Activated T-cell treated with anti-CD3 and anti-CD28 coated beads for 1 hour (primary cell): ENCODE measurements at places on chromosomes 11 and 22.

DNA sequence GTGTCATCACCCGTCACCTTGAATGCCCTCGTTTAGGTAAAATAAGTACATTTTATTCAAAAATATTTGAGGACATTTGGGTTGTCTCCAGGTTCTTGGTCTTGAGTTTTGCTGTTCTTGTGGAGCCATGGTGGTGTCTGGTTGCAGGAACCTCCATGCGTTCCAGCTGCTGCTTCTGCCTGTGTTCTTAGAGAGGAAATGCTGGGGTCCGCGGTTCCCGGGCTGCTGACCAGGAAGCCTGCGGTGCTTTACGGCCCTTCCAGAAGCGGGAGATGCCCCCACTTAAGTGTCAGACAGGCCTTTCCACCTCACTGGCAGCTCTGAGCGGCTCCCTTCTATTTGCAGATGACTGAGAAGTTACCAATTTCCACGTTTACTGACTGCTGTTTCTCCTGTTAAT is 66.8 kb downstream of the LRP5 start:
- no peak for DNase-seq

- DNase-seq = no peak
These were observed 50.9 kb downstream of the IGF2 start for GRCh38 chr11:2088284-2088683.

DNA sequence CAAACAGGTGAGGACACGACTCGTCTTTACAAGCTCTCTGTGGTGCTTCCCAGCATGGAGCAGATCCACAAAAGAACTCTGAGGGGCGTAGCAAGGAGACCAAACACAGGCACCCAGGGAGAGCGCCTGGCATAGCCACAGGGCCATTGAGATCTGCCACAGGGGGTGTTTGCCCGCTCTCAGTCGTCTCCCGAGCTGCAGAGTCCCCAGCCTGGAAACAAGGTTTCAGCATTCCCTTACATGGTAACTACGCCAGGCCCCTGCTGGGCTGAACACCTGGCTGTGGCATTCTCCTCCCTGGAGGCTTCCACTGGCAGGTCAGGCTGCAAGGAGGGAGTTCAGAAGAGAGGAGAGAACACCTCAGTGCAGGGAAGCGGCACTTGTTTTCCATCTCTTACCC is 962.1 kb downstream of the NTM start:
- DNase-seq = no peak

DNA sequence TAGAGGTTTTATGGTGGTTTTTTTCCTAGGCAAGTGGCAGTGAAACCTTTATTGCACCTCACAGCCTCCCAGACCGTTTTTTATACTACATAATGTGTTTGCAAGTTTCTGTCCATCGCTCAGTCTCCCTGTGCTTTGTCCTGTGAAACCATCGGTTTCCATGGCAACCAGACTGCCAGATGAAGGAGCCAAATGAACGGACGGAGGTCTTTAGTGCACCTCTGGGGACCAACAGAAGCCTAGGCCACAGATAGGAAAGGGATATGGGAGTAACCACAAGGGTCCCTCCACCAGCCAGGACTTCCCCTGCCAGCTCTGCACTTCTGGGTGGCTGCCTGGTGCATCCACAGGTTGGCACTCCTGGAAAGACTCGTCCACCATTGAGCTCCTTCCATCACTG is 165.0 kb downstream of the CHST1 start:
- DNase-seq = no peak

GRCh38 chr11:1335811-1336761 is 26.7 kb upstream of the TOLLIP start:
- DNase-seq = peak; percentile 46

GRCh38 chr11:85525686-85526085 is 101.5 kb downstream of the DLG2 start:
- no peak for DNase-seq

- no peak for DNase-seq
These were observed 687.8 kb downstream of the KCNA4 start for GRCh38 chr11:29328961-29329441.

DNA sequence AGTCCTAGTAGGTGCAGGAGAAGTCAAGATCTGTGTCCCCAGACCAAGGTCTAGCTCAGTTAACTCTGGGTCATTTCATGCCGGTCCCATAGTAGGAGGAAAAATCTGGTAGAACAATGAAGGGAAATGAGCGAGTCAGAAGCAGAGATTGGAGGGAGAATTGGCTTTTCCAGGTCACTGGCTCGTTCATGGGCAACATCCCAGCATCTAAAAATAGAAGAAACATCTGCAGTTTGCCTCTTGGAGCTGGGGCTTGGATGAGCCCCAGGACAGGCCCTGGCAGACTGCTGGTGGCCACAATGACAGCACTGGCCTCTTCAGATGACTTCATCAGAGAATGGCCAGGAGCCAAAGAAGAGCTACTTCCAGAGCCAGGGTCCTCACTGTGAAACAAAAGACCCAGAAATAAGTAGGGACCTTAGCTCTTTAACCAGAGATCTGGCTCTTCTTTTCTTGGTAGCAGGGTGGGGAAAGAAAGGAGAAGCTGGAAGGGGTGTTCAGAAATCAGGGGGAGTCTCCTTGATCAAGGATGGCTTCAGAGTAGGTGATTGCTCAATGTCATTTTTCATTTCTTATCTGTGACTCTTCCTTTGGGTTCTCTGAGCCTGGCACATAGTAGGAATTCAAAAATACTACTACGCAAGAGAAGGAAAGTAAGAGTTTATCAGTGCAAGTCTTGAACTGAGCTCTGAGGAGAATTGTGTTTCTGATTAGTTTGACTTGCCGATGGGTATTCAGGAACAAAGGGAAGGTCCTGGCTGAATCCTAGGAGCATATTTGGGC is 102.6 kb downstream of the TMPRSS5 start:
- no peak for DNase-seq

DNA sequence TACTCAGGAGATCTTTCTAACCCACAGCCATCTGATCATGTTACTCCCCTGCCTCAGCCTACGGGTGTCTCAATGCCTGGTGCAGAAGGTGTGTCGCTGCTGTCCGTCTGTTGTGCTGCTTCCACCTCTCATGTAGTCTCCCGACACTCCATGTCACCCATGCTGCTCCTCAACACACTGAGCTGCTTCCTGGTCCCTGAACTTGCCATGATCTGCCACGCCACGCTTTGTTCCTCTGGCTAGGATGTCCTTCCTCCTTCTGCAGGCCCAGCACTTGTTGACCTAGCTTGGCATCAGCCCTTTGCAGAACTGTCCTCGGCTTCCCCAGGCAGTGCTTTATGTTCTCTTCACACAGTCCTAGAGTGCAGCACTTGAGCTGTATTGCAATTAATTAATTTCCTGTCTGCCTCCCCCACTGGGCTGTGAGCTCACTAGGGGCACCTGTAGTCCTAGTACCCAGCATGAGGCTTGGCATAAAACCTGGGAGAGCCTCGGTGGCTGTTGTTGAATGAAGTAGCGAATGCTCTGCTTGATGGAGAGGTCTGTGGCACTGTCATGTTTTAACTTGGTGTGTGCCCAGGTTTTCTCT is 9.5 kb downstream of the GTPBP1 start:
- no peak for DNase-seq

DNA sequence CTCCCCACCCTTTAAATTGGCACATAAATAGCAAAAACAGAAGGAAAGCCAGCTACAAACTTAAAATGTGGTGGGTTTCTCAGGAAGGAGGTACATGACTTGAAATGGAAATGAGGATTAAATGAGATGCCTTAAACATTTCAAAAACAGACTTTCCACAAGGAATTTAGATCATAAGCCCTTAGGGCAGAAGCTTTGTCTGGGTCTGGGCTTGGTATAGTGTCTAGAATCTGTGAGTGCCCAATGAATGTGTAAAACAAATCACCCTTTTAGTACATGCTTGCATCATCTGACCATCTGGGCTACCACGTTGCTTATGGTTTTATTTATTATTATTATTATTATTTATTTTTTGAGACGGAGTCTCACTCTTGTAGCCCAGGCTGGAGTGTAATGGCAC is 37.1 kb upstream of the CREB3L1 start:
- DNase-seq = no peak

DNA sequence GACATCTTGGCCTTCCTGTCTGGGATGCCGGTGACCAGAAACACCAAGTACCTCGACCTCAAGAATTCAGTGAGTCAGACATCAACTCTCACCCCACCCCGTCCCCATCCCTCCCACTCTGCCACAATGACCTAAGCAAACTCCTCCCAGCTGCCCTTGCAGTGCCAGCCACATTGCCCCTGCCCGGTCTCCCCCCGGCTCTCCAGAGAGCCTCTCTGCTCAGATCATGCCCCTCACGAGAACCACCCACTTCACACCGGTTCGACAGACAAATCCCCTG is 23.6 kb upstream of the MYRF start:
- no peak for DNase-seq

- DNase-seq = no peak
These were observed 2.0 kb upstream of the OR2AG1 start for GRCh38 chr11:6780829-6781228.

DNA sequence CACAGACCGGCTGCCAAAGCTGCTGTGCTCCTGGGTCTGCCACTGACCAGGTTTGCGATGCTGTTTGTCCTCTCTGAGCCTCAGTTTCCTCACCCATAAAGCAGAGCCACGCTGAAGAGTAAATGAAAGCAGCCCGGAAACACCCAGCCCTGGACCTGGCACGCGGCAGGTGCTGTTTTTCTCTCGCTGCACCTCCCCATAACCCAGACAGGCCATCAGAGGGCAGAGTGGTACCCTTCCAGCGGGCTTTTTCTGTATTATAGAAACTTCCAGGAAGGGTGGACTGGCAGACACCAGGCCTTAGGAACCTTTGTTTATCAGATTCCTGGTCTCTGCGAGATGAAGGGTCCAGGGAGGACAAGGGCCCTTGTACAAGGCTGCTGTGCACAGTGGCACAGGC is 17.9 kb upstream of the FGF19 start:
- no peak for DNase-seq

GRCh38 chr11:1841511-1842148 is 2.8 kb downstream of the TNNI2 start:
- no peak for DNase-seq

DNA sequence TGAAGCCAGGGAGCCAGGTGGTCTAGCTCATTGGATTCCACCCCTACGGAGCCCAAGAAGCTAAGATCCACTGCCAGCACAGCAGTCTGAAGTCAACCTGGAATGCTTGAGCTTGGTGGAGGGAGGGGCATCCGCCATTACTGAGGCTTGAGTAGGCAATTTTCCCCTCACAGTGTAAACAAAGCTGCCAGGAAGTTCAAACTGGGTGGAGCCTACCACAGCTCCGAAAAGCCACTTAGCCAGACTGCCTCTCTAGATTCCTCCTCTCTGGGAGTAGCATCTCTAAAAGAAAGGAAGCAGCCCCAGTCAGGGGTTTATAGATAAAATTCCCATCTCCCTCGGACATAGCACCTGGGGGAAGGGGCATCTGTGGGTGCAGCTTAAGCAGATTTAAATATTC is 620.3 kb downstream of the NELL1 start:
- DNase-seq = no peak
